ENCODE measurements at places on chromosomes 16 and 17. TPM values are rescaled to one million over a fixed set of nuclear protein-coding genes. Genes with fewer than 3 reads are reported as not detected.

The SDR42E2 gene
- total RNA-seq, result not detected

The IL17C gene
- not detected for total RNA-seq

The CTRB1 gene
- total RNA-seq, result not detected

The TBC1D3 gene
- not detected for total RNA-seq

The RTN4RL1 gene
- total RNA-seq, result 1.3 TPM

The TMC7 gene
- total RNA-seq, result 1.5 TPM

The GPR139 gene
- not detected for total RNA-seq

The CRHR1 gene
- total RNA-seq, result 1.2 TPM

The EVI2A gene
- total RNA-seq, result 7.7 TPM

The CCDC200 gene
- not detected for total RNA-seq

The IRX6 gene
- total RNA-seq, result not detected

The TERB1 gene
- 0.27 TPM for total RNA-seq

The IKZF3 gene
- total RNA-seq, result not detected

The MSLN gene
- not detected for total RNA-seq

The KRT39 gene
- 0.18 TPM for total RNA-seq

The PTX4 gene
- total RNA-seq, result not detected

The E4F1 gene
- total RNA-seq, result 9.5 TPM

The TSPAN10 gene
- total RNA-seq, result 1.5 TPM

The CAPNS2 gene
- not detected for total RNA-seq

All from H4 (cell line).